Activated naive CD8-positive, alpha-beta T cell treated with anti-CD3 and anti-CD28 coated beads, Interleukin-2, amount 10 ng/mL, durations not matched to agents 7 days and 5 days (primary cell): ENCODE measurements at places on chromosomes 16 and 17.

- no peak for DNase-seq
Observed at GRCh38 chr16:18931756-18932155, 5.5 kb upstream of the SMG1 start.

DNA sequence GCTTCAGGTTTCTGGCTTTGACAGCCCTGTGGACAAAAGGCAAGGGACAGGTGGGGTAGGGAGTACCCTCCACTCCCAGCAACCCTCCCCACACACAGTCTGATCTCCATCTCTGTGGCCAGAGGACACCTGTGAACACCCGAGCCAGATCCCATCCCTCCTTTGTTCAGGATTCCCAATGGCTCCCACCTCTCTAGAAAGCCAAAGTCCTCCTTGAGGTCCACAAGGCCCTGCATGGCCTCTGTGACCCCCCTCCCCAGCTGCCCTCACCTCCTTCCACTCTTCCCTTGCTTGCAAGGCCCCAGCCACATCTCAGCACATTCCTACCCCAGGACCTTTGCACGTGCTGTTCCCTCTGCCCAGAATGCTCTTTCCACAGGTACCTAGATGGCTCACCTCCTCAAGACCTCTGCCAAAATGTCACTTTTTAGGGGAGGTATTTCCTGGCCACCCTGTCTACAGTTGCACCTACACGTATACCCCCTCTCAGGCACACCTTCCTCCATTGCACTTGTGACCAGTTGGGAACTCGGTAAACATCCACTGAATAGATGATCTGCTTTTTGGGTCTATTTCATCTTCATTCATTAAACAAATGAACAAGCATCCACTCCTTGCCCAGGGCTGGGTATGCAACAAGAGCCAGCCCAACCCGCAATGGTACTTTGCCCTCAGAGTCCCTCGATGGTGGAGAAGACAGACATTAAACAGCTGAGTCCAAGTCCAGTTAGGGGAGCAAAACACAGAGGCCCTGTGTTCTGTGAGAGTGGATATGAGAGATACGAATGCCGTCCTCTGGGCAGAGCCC lies 107.0 kb downstream of the CRLF3 start:
- peak; percentile 5 for DNase-seq

- DNase-seq, result no peak
Observed at GRCh38 chr17:43855061-43855460, 8.1 kb downstream of the CD300LG start.

- DNase-seq, result no peak
Observed at GRCh38 chr17:67676305-67676704, 41.4 kb upstream of the NOL11 start.

DNA sequence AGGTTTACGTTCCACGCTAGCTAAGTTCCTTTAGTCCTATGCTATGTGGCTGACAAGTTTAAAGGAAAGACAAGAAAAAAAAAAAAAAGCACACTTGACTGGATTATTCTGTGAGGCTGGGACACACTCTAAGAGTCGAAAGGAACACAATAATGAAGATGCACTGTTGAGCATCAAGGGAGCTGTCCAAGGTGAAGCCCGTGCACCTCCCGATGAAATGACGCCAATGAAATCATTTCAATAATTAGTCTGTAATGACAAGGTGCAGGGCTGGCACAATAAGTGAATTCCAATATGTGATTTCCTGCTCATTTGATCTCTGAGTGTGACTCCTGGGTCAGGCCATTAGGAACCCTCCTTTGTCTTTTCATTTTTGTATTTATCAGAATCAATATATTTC lies 232.9 kb downstream of the CDH13 start:
- no peak for DNase-seq

GRCh38 chr16:31869511-31870201 lies 4.0 kb upstream of the ZNF267 start:
- DNase-seq, result peak; percentile 53

- DNase-seq, result no peak
Observed at GRCh38 chr17:44338702-44339101, 6.4 kb upstream of the GRN start.

GRCh38 chr16:17395849-17396480 lies 74.8 kb downstream of the XYLT1 start:
- no peak for DNase-seq

DNA sequence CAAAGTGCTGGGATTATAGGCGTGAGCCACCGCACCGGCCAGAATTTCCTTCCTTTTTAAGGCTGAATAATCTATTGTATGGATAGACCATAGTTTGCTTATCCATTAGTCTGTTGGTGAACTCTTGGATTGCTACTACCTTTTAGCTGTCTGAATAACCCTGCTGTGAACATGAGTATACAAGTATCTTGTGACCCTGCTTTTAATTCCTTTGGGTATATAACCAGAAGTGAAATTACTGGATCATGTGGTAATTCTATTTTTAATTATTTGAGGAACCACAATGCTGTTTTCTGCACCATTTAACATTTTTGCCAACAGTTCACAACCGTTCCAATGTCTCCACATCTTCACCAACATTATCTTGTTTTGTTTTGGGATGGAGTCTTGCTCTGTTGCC lies 4.6 kb upstream of the OTOA start:
- no peak for DNase-seq

DNA sequence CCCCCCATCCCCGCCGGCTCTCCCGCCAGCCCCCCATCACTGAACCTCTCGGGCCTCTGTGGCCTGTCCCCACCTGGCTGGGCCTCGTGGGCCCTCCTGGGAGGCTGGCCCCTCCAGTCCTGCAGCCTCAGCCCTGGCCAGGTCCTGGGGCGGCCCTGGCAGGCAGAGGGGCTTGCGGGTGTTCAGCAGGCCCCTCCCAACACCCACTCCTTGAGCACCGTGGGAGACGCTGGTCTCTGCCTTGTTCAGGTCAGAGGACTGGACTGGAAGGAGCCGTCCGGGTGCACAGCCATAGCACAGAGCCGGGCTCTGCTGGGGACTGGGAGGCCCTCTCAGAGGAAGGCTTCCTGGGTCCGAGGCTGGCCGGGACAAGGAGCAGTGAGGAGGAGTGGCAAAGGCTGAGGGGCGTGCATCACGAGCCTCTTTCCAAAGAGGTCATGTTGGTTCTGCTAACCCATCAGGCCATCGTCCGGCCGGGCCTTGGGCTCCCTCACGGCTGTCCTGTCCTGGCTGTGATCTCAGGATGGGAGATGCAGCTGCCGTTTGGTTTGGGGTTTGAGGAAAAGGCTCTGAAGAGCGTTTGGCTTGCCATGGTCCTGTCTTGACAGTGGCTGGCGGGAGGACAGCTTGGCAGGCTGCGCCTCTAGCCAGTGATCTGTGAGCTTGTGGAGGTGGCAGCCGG lies 6.3 kb upstream of the PABPN1L start:
- no peak for DNase-seq

DNA sequence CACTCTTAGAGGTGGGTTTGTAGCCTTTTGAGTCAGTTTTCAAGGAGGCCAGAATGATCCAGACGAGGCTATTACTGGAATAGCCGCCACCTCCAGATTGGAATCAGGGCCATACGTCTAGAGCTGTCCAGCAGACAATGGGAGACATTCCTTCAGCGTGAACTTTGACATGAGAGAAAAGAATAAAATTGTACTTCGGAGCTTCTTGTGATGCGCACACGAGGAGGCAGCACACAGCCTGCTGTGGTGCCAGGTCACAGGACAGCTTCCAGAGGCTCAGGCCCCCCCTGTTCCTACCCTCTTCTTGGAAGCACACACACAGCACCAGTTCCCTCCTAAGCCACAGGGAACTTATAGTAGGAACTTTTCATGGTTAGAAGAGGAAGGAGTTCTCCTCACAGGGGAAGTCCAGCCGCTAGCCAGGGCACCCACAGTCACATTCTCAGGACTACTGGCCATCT lies 81.0 kb downstream of the VPS53 start:
- no peak for DNase-seq

- no peak for DNase-seq
Observed at GRCh38 chr17:40525294-40525693, 23.9 kb upstream of the TNS4 start.

DNA sequence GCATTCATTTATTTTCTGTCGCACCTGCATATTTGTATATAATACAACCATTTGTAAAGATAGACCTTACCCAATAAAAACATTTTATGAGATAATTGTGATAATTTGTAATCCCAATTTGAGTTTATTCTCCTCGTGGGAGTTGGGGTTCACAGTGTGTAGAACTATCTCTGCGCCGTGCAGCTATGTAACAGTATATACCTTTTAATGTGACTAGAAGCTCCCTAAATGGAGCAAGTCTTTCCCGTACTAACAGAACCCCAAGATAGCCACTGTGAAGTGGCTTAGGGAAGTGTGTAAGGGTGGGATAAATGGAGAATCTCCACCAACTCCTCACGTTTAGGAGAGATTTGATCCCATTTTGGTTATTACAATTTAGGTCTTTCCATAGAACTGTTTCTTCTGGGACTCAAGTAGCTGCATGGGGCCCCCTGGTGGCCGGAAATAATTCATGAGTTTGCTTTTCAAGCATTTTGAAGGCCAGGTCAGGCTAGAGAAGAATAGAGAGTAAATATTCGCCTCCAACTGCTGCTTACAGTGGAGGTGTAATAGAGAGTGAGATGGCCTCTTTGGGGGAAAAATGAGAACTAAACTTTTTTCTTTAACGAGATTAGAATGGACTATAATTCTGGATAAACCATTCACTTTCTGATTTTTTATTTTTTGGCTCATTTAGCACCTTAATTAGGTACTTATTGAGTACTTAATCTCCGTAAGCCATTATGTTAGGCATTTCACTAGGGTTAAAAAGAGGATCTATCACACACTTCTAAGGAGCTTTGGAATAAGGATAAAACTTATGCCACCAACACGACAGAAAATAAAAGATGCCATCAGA lies 4.5 kb downstream of the TMEM100 start:
- DNase-seq, result peak; percentile 49

- DNase-seq, result no peak
Observed at GRCh38 chr17:16027708-16028584, 28.3 kb downstream of the TTC19 start.

GRCh38 chr16:78686601-78687000 lies 587.1 kb downstream of the WWOX start:
- no peak for DNase-seq

GRCh38 chr17:65359016-65359415 lies 202.4 kb downstream of the AXIN2 start:
- DNase-seq, result no peak

DNA sequence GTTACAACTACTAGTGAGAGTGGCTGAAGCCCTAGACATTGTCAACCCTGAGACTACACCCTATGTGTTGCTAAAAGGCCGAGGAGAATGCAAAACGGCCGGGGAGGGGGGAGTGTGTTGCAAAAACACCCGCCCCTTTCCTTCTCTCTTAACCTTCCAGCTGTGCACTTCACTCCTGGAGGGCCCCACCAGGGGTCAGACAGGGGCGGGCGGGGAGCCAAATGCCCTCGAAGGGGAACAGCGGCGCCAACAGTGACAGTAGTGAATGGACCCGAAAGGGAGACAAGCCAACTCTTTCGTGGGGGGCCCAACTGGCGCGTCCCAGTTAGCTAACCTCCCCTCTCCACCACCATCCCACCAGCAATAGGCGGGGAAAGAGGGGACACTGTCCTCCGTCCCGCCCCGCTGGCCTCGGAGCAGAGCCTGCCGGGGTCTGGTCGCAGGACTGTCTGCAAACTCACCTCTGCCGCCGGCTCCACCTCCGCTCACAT lies 352 bp downstream of the MARF1 start:
- DNase-seq, result peak; percentile 82

GRCh38 chr17:79127534-79128135 lies 53.0 kb downstream of the ENGASE start:
- no peak for DNase-seq

DNA sequence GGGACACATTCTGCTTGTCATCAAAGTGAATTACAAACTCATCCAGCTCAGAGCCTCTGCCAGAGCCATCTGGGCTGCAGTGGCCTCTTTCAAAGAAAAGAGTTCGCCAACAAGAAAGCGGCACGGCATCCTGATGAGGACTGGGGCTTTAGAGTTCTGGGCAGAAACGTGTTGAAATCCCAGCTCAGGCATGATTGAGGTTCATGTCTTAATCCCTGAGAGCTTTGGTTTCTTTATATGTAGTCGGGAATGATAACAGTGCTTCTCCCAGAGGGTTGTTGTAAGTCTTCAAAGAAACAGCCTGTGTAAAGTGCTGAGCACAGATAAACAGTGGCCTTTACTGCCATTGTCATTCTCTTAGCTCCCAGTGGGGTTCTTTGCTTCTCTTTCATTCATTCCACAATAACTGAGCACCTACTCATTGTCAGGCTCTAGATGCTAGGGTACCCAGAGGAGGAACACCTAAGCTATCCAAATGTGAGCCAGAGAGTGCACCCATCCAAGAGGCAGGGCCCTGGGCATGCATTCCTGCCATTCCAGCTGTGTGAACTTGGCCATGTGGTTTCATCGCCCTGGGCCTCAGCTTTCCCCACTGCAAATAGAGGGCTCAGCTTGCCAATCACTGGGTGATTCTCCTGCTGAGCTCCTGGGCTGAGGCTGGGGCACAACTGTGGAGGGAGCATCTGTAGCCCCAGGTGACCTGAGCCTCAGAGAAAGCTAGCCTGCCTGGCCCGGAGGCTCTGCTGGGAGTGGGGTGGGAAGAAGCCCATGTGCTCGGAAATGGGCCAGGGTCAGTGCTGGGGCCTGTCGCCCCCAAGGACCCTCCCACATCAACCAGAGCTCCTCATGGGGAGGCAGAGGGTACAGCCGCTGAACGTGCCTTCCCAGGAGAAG lies 38.3 kb upstream of the CRHR1 start:
- no peak for DNase-seq

- no peak for DNase-seq
Observed at GRCh38 chr17:5757314-5757907, 173.1 kb upstream of the NLRP1 start.

DNA sequence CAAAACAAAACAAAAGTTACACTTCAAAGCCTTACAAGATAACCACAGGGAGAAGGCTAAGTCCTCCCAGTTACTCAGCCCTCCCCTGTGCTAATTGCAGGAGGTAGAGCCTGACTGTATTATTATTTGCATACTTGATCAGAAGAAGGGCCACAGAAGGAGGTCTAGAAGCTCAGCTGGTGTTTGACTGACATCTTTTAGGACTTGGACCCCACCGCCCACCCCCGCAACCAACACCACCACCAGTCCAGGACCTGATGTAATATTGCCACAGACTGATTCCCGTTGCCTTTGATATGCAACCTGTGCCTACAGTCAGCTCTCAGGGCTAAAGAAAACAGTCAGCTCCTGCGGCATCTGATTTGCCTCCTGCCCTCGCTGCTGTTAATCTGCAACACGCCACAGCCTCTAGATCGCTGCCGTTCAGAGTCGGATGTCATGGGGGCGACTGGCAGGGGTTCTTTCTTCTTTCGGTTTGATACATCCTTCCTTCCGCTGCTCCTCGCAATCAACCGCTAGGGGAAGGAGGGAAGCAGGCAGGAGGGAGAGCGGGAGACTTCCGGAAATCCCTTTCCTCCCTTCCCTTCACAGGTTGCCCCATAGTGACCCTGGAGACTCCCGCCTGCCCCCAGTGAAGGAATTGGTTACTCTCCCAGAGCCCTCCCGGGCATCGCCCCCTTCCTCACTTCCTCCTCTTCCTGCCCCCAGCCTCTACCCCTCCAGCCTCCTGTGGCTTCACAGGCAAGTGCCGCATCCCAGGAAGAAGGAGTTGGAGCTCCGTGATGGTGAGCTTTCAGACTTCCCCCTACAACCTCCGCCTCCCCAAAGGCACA lies 90.5 kb upstream of the SOX9 start:
- peak; percentile 27 for DNase-seq

DNA sequence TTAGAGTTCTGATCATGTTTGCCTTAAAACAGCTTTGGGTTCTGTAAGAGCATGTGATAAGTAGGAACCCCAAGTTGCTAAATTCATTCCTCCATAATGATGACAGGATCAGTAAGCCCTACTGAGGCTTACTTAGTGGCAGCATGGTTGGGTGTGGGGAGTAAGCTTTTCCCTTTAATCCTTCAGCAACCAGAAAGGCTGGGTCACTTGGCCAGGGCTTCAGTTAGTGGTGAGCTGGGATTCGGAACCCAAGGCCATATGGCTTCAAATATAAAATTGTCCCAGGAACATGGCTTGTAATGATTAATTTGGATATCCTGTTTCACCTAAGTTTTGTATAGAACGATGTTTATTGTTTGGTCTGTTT lies 850 bp downstream of the GINS3 start:
- DNase-seq, result no peak
